Activated naive CD8-positive, alpha-beta T cell treated with anti-CD3 and anti-CD28 coated beads, Interleukin-2, amount 50 U/mL, for 16 hours (primary cell): ENCODE measurements at places on chromosomes 6 and 20.

DNA sequence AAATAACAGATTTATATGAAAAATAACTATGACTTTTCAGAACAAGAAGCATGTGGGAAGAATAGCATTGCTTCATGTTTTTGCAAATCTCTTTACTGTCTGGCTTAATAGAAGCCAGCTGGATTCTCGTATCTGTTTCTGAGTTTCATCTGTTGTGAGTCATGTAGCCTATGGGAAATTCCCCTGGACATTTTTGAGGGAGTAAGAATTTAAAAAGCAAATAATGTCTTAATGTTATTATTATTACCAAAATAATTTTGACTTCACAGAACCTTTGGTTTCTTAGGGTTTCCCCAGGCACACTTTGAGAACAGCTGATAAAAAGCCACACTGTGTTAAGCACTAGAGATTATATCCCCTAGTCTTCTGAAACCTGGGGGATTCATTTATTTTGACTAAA lies 75.8 kb downstream of the SYCP2L start:
- no peak for DNase-seq

DNA sequence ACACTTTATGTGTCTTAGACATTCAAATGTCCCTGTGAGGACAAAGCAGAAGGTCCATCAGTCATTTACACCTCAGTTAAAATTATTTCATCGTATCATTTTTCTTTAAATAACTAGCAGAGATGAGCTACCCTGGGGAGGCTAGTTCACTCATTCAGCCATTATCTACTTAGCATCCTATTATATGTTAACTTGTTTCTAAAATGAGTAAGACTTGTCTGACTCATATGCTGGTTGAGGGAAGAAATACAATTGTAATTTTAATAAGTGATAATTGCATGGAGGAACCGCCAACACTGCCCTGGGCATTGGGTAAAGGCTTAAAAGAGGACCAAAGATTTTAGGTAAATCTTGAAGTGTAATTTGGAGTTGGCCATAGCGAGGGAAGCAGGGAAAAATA lies 12.4 kb upstream of the PTPRK start:
- DNase-seq: no peak

DNA sequence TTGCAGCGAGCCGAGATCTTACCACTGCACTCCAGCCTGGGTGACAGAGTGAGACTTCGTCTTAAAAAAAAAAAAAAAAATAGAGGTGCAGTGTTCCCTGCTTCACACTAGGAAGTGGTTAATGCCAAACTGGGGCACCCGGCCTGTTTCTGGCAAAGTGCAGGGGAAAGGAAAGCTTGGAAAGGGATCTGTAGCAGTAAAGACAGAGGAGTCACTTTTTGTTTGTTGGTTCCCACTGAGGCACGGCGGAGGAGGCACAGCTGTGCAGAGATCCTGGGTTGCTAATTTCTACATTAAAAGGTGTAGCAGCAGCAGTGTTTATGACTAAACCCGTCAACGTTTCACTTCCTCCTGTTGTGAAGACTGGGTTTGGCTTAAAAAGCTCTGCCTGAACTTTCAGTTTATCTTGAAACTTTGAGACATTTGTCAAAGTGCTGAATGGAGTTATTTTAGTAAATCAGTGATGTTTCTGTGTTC lies 125.6 kb downstream of the CARMIL1 start:
- no peak for DNase-seq

GRCh38 chr6:145080651-145081050 lies 654.7 kb downstream of the EPM2A start:
- no peak for DNase-seq

DNA sequence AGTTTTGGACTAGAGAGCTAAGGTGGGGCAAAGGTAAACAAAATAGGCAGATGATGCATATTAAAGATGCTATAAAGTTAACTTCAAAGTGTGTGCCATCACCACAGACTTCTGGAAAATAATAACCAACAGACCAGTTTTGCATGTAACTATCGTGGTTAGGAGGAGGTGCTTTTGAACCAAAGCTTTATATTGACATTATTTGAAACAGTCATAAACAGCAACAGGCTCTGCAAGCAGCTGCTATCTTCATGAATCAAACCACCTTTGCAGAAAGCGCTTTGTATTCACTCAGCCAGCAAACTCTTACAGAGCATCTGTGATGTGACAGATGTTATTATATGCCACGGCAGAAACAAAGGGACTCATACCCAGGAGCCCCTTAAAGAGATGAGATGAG lies 81.9 kb downstream of the CRYBG1 start:
- DNase-seq: no peak

DNA sequence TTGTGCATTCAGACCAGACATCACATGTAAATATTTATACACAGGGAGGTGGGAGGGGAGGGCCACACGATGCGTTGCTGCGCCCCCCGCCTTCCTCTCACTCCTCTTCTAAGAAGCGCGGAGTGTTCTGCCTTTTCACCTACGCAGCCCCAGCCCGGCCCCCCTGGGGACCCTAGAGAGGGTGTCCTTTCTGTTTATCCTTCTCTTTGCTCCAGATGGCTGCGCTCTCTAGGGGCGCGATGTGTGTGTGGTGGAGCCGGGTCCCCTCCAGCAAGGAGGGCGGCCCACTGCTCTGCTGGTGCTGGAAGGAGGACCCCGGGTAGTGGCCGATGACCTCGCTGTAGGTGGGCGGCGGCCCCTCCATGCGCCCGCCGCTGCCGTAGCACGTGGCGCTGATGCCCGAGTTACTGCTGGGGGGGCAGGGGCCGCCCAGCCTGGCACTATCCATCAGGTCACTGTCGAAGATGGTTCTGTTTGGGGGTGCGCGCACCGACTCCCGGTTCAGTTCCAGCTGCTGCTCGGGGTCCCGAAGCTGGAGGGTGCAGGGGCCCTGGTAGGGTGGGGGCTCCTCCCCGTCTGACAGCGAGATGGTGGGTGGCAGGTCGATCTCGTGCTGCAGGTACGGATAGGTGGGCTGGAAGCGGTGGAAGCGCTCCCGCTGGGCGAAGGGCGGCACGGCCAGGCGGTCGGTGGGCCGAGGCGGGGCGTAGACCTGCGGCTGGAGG lies 31.8 kb upstream of the ZBP1 start:
- DNase-seq: no peak

GRCh38 chr6:121531658-121532169 lies 96.3 kb downstream of the GJA1 start:
- no peak for DNase-seq
